ENCODE measurements at places on chromosomes 1 and 21.

DNA sequence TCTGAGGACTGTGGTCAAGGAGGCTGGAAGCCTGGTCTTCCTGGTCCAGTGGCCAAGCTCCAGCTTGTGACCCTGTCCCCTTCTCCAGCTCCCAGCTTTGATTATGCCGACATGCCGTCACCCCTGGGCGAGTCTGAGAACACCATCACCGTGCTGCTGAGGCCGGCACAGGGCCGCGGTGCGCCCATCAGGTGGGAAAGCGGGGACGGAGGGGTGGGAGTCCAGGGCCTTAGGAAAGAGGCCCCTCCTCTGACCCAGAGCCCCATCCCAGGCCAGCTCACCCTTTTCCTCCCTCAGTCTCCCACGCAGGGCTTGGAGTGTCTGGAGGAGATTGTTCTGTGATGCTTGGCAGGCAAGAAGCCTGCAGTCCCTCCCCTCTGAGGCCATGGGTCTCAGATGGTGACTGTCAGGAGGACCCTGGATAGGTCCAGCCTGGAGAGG, 43.6 kb downstream of the PTPRU start:
- no peak for DNase-seq

DNA sequence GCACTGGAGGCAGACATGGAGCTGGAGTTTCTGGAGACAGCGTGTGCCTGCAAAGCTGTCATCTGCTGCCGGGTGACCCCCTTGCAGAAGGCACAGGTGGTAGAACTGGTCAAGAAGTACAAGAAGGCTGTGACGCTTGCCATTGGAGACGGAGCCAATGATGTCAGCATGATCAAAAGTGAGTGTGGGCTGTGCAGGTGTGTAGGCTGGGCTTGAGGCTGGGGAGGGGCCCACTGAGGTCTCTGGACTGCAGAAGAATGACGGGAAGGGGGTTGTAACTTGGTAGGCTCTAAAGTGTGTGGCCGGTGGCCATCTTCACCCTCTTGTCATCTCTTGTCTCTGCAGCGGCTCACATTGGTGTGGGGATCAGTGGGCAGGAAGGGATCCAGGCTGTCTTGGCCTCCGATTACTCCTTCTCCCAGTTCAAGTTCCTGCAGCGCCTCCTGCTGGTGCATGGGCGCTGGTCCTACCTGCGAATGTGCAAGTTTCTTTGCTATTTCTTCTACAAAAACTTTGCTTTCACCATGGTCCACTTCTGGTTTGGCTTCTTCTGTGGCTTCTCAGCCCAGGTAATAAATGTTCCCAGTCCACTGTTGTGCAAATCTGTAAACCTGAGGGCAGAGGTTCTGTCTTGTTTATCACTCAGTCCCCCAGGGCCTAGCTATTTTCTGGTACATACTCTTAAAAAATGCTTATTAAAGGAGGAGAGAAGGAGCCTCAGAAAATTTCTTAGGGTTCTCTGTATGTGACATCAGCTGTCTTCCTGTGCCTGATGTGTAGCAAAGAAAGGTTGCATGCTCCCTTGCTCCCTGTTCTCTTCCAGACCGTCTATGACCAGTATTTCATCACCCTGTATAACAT, 19.9 kb downstream of the ATP8B2 start:
- no peak for DNase-seq

DNA sequence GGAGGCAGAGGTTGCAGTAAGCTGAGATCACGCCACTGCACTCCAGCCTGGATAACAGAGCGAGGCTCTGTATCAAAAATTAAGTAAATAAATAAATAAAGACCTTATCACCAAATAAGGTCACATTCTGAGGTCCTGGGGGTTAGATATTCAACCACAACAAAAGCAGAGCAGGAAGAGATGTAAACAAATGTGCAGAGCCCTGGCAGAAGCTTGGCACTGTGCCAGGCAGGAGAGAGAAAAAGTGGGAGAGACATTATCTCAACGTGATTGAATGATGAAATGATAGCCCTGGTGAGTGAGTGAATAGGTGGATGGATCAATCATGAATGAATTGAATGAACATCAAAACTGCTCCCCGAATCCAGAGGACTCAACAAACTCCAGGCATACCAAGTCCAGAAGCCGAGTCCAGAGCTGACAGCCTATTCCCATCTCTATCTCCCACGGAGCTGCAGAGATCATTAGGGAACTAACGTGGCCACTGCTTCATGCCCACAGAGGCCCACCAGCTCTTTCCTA, 150.7 kb downstream of the TOMM20 start:
- no peak for DNase-seq

GRCh38 chr1:244735404-244735803, 82.5 kb downstream of the DESI2 start:
- no peak for DNase-seq

GRCh38 chr21:36491209-36491910, 11.4 kb upstream of the CLDN14 start:
- no peak for DNase-seq

DNA sequence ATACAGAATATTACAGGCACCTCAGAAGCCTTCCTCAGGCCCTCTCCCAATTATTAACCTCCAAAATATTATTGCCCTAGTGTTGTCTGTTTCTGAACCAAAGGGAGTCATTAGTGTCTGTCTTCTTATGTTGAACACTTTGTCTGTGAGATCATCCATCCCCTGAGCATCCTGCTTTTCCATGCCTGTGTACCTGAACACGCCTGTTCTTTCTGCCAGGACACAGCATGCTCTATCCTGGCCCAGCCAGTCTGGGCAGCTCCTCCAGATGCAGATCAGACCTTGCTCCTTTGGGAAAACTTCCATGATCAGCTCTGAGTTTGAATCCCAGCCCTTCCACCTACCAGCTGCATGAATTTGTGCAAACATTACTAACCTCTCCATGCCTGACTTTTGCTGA, 11.0 kb upstream of the CDC42 start:
- DNase-seq, result no peak

- DNase-seq, result no peak
These were observed 37.3 kb downstream of the RGS4 start for GRCh38 chr1:163106364-163106987.

DNA sequence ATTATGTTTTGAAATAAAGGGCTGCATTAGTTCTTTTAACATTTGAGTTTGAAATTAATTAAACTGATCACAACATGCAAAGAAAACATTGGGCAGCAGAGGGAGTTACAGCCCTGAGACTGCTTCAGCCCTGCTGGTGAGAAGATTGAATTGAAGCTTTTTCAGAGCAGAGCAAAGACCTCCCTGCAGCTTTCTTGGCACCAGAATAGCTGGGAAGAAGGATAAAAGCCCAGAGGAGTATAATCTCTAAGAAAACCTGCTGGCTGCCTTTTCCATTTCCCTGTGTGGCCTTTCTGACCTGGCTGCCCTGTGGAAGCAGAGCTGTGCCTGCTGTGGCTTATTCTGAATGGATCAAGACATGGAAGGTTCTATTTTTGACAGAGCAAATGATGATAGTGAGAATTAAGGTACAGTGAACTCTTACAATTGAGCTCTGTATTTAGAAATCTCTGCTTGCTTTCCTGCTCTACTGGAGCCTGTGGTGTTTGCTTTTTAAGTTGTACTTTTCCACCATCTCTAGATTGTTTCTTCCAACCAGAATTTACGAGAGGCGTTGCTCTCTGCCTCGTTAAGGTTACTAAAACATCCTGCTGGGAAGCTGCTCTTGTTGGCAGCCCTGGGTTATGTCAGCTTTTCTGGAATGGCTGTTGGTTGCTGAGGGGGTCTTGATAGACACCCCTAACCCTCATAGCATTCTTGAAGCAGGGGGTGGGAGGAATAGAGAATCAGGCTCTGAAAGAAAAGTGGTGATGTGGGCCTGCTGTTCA, 9.9 kb downstream of the SNRPE start:
- DNase-seq, result no peak

DNA sequence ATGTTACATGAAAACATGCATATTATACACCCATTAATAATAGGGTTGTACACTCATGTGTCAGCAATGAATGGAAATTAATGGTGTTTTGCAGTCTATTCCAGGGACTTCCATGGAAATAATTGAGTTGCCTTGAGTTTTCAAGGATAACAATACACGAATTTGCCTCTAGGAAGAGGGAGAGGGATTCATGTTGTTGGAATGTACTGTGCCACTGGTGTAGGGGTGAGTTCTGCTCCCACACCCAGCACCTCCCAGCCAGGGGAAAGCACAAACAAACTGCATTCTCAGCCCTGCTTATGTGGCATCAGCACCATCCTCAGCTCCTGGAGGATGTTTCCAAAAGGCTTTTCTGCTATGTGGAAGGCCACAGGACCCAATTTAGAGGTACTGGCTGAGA, 57.8 kb downstream of the BCAR3 start:
- no peak for DNase-seq

GRCh38 chr1:184426278-184426674, 39.4 kb downstream of the C1orf21 start:
- no peak for DNase-seq

DNA sequence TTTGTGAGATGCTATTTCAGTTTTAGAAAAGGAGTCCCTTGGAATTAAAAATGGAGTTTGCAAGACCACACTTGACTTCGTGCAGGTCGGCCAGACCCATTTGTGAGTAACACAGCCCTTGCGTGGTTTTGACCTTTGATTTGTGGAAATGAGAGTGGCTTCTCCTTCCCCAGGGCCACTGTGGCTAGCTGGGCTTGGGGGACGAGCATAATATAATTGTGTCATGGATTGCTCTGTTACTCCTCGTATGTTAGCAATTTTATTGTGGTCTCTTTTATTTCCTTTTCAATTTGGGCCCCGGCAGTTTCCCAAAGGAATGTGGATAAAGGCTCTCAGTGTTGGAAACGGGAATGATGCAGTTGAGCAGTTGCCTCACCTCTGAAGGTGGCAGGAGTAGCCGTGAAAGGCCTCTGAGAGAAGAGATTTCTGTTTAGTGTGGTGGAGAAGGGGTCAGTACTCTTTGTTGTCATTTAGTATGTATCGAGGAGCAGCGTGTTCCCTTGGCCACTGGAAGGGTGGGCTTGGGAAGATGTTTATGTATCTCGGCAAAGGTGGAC, 194.6 kb downstream of the PBX1 start:
- no peak for DNase-seq

DNA sequence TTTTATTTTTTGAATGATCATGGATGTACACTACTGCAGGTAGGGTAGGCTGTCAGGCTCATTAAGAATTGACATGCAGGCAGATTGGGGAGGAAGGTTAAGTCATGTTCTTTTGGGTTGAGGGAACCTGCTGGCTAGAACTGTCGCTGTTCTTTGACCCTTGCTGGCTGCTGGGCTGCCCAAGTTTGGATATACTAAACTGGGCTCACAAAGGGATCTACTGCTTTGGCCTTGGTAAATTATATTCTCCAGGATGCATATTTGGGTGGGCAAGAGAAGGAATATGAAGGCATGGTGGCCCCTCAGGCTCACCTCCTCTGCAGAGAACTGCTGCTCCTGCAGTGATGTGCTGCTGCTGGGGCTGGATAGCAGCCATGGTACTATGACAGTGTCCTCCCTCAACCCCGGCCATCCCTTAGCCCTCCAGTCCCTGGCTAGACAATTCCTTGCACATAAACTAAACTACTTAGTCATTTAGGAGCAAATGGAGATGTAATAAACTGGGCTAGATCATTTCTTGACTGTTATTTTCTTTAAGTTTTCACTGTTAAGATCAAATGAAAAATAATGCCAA, 6.1 kb downstream of the ATP1A1 start:
- no peak for DNase-seq

GRCh38 chr1:170414989-170415709, 116.8 kb upstream of the GORAB start:
- no peak for DNase-seq

DNA sequence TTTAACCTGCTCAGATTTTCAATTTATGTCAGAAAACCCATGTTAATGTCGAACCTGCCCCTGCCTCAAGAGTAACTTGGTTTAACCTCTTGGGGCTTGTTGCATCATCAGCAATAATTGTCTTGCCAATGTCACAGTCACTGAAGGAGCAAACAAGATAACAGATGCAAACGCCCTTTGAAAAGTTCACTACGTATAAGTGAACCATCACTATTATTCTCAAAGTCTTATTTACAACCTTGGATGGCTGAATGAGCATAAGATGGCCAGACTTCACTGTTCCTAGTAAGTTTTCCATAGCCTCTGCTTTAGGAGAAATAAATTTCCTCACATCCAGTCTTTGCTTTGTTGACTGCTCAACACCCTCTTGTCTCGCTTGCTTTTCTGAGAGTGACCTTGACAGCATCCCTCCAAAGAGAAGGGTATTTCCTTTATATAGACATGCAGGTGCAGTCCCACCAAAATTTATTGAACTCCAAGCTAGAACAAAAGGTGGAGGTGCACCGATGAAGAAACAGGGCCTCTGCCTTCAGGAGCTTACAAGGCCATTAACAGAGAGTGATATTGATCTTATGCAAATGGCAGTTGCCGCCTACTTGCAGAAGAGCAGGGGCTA, 749 bp upstream of the LRIG2 start:
- DNase-seq, result no peak

DNA sequence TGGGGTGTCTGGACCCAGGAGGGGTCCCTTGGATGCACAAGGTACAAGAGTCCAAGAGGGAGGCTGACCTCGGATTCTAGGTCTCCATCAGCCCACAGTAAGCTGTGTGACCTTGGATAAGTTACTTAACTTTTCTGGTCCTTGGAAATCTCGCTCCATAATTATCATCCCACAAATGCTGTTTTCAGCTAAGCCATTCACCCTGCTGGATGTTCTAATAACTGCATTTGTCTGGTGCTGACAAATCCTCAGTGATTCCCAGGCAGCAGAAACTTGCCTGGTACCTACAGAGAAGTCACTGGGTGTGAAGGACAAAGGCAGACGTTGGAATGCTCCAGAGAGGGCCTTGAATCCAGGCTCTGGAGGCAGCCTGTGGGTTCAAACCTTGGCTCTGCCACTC, 89.7 kb downstream of the IGSF21 start:
- no peak for DNase-seq

DNA sequence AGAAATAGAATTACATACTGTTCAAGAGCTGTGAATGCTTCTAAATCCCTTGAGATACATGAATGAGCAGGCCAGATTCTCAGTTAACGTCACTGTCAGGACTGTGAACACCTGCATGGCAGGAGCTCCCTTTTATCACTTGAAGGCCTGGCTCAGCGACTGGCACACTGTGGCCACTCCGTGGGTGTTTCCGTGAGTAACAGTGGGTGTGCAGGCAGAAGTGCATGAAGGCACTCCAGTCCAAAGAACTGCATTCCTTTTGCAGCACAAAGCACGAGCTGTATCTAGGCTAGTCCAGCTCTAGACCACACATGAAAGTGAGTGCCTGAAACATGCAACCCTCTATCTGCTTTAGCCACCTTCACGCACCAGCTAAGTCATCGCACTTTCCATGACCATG, 9.6 kb upstream of the SIM2 start:
- no peak for DNase-seq
